ENCODE measurements at places on chromosomes 6 and 20. TPM values are rescaled to one million over a fixed set of nuclear protein-coding genes. Genes with fewer than 3 reads are reported as not detected.

- no peak for DNase-seq
These were observed 21.6 kb upstream of the ASF1A start for GRCh38 chr6:118872318-118872717.

DNA sequence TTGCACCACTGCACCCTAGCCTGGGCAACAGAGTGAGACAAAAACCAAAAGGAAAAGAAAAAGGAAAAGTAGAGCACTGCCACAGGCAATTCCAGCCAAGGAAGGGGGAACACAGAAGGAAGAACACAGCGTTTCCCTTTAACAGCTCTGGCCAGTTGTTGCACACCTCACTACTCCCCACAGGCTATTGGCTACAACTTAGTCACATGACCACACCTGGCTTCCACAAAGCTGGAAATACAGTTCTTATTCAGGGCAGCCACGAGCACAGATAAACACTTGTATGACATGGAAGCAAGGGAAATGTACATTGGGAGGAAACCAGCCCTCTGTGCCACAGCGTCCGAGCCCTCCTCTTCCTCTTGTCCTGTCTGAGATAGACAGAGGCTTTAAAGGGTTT lies 249.0 kb upstream of the JARID2 start:
- no peak for DNase-seq

DNA sequence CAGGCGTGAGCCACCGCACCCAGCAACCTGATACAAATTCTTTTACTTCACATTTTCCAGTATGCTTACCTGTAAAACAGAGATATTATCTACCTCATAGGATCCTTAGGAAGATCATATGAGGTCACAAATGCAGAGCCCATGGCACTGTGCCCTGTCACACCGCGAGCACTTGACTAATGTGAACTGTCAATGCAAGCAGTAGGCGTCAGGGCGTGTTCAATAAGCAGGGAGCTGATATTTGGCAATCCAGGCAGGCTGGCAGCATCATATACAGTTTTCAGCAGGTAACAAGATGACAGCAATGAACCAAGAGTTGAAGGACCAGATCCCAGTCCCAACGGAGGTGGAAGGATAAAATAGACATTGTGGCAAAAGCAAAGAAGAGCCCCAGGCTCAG lies 14.6 kb upstream of the ARID1B start:
- no peak for DNase-seq

GRCh38 chr6:45607798-45608197 lies 230.1 kb upstream of the SUPT3H start:
- DNase-seq: no peak

DNA sequence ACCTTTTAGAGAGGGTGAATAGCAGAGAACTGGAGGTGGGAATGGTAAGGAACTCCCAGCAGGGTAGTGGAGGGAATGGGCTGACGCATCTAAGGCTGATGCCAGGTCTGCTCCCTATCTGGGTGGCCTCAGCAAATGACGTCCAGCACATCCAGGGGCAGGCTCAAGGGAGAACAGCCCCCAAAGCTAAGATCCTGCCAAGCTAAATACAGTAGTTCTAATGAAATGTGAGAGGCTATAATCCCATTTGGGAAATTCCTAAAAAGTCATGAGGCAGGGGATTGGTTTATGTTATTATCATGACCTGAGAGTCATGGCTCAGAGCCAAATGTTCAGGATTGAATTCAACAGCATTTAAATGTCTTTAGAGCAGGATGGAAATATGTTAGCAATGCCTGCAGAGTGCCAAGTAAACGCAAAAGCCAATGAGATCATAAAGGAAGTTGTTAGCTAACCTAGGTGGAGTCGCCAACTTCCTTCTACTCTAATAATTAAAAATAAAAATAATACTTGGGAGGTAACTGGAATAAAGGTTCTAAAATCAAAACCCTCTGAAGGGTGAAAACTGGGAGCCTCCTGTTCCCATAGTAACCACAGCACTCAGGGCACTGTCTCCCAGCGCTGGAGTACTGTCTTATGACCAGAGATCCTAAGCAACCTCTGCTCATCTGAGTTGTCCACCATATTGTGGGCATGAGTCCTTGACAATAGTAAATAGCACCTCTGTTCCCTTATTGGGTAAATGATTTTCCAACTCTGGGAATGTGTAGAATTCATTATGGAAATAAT lies 34.8 kb downstream of the IYD start:
- DNase-seq: peak; percentile 72

SPATS1 gene
- total RNA-seq: not detected

GRCh38 chr6:7650878-7651277 lies 60.9 kb downstream of the SNRNP48 start:
- DNase-seq: no peak

DNA sequence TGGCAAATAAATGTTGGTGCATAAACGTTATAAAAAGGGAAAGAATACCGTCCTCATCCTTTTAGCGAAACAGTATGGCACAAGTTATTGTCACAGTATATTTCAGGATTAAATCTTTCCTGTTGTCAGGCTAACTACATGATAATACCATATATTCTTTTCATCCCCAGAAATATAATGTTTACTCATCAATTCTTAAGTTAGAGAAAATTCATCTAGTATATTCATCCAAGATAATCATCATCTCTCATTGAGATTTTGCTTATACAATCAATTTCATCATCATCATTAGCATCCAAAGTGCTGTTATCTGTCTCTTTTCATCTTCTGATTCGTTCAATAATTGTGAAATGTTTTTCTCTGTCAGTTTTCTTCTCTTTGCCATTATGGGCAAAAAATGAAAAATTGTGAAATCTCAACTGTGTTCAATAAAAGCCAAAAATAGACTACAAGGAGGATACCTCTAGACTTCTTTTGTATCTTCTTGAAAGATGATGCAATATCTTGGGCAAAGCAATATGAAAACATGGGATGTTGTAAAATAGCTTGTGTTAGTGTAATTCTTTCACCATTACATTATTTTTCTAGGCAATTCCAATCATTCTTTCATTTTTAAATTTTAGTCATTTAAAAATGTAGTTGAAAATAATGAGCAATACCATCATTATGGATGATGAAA lies 2.6 kb downstream of the SPACA1 start:
- DNase-seq: no peak

DNA sequence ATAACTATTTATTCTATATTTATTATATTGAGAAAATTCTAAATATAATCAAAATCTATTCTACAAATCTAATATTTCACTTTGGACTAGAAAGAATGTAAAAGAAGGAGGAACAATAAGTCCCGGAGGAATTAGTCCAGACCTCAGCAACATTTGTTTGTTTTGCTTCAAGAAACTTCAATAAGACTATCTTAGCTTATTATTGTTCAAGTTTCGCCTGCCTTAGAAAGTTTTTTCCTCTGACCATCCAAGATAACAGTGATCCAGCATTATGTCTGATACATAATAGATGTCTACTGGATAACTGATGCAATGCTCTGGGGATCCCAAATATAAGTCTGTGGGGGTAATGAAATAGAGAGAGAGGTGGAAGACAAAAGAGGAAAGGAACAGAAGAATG lies 28.7 kb upstream of the NT5E start:
- DNase-seq: no peak

DNA sequence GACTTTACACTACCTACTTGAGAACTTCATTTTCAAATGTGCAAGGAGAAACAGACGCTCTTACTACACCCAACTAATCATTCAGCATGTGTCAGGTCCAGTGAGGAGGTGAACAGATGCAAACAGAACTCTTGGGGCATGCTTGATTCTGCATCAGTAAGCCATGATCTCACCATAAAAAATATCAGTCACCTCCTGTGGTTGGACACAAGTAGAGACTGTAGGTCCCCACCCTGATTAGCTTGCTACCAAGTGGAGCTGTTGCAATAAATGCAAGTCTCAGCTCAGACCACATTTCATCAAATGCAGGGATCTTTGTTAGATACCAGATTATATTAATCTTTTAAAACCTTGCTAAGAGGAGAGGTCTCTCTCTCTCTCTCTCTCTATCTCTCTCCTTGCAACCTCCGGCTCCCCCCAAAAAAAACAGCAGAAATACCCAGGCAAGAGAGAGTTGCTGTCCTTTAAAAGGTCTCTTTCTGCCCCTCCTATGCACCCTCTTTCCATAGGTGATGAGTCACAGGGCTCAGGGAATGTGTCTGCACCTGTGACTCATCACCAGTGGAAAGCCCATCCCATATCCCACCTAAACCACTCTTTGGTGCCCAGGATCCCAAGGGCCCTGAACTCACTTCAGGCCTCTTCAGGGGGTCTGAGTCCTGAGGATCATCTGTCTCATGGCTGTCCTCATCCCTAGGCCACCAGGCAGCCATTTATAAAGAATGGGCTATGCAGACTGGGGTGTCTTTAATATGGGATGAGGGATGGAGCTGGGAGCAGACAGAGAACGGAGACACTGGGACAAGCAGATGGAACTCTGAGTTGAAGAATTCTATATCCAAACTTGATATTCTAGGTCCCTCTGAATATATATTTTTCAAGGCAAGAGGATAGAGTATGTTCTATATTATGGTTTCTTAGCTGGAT lies 154.5 kb downstream of the QRSL1 start:
- peak; percentile 50 for DNase-seq

DNA sequence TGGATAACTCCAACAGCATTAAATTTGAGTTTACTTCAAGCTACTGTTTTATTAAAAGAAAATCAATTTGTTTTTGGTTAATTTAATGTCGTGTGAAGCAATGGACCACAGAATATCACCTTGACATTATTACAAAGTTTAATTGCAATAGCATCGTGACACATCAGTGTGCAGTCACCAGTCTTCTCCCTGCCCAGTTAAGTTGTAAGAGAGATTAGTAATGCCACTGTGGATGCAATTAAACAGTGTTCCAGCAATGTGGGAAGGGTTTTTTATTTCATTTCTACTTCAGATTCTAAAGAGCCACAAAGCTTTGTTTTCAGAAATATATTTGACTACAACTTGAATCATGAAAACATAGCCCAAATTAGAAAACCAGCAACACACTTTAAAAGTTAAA lies 128.7 kb downstream of the SYNE1 start:
- DNase-seq: no peak

SNRPB gene
- total RNA-seq: 546 TPM

GRCh38 chr20:833121-833449 lies 430 bp upstream of the FAM110A start:
- no peak for DNase-seq

LGSN gene
- total RNA-seq: not detected

DLL1 gene
- 4.2 TPM for total RNA-seq

GRCh38 chr6:84769306-84769705 lies 4.9 kb upstream of the TBX18 start:
- no peak for DNase-seq
